Fibroblast of upper back skin (primary cell): ENCODE measurements at places on chromosomes 16 and 17.

DNA sequence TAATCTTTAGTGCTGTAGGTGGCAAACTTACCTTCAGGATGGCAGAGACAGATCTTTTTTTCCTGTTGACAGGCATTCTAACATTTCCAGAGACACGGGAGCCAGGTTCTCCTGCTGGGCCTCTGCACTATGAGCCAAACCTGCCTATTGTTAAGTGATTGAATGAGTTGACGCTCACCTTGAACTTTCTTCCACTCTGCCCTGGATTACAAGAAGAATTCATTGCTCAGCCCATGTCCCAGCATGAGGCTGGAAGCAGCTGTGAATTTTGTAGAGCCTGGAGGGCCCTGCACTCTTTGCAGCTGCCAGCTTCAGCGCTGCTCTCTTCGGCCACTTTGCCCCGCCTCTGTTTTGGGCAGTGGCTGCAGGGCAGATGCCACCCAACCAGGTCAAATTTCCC, 9.4 kb upstream of the SLC7A5 start:
- DNase-seq = no peak

GRCh38 chr17:48486557-48486956, 44.3 kb downstream of the HOXB1 start:
- DNase-seq = peak; percentile 99

- DNase-seq = peak; percentile 31
Observed at GRCh38 chr17:80101946-80102663, 724 bp downstream of the GAA start.

DNA sequence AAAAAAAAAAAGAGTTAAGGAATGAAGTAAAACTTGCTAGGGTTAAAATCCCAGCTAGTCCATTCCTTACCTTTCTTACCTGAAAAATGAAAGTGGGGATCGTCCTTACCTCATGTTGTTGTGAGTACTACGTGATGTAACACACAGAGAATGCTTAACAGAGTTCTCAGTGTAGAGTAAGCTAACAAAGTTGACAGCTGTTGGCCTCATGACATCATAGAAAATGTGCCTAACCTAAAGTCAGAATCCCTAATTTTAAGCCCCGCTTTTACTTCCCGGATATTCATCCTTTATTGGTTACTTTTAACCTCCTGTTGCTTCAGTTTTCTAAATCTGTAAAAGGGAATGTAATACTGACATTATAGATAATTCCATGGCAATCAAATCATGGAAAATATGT, 505.8 kb upstream of the HSBP1 start:
- DNase-seq = peak; percentile 16

GRCh38 chr17:8447799-8448198, 12.1 kb downstream of the NDEL1 start:
- DNase-seq = no peak

- DNase-seq = no peak
Observed at GRCh38 chr17:60128171-60128859, 21.5 kb upstream of the CA4 start.

- peak; percentile 80 for DNase-seq
Observed at GRCh38 chr16:31876951-31877828, 3.6 kb downstream of the ZNF267 start.

GRCh38 chr17:65902831-65903522, 289.0 kb downstream of the CEP112 start:
- no peak for DNase-seq

DNA sequence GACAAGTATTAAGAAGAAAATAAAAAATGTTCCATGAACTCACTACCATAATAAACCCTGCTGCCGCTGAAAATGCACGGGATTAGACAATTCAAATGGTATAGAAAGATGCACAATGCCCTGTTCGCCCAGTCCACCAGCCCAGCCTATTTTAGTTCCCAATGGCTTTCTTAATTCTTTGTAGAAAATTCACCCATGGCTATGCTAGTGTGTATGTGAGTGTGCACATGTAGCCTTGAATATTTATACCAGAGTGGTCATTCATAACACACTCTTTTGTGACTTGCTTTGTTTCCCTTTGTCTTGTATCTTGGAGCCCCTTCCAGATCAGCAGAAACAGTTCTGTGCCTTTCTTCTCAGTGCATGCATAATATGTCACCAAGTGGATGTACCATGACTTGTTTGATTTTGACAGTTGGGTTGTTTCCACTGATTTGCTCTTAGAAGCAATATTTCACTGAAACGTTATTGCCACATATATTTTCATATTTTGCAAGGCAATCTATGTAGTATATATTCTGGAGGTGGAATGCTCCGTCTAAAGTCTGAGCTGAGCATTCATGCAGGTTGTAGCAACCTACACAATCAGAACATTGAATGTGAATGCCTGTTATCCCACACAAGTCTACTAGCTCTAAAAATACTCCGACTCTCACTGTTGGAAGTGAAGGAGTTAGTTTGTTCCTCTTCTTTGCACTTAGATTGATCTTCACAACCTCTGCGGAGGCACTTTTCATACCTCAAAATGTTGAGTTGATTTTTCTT, 383.0 kb upstream of the EEF2KMT start:
- no peak for DNase-seq

- DNase-seq = no peak
Observed at GRCh38 chr17:55702150-55702549, 20.5 kb downstream of the TMEM100 start.

DNA sequence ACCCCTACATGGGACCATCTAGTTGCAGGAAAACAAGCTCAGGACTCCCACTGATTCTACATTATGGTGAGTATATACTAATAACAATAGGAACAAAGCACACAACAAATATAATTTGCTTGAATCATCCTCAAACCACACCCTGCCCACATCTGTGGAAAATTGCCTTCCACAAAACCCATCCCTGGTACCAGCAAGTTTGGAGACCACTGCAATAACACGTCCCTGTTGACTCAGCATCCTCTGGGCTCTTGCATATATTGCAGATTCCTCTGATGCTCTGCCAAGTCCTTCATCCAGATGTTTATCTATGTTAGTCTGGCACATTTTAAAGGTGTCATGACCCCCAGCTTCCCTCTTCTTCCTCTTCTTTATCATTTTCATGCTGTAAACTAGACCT, 138.4 kb downstream of the PCTP start:
- DNase-seq = no peak

DNA sequence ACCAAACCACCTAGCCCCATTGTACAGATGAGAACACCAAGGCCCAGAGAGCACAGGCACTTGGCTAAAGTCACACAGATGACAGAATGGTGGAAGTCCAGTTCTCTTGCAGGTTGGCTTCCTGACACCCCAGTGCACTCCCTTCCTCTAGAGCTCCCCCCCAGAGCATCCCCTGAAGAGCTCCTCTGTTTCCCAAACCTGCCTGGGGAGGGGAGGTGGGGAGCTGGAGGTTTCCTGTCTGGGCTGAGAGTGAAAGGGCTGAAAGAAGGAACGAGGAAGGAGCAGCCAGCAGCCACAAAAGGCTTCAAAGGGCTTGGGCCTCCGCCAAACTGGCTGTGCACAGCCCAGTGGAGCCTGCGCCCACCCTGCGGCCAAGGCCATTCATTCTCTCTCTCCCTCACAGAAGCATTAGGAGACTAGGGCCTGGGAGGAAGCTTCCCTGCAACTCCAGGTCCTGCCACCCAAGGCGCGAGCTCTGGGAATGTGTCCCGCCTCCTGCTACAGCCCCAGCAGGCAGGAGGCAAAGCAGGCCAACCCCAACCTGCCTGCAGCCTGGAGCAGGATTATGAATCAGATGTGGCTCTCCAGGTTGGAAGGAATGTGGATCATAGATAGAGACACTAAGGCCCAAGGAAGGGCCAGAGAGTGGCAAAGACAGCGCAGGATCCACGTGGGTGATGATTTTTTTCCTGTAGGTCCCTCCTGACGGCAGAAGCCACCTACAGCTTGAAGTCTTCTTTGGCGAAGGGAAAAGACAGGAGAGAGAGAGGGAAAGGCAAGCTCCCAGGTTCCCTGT, 913 bp downstream of the SLC13A5 start:
- peak; percentile 69 for DNase-seq

- no peak for DNase-seq
Observed at GRCh38 chr17:18185832-18186626, 2.4 kb downstream of the ALKBH5 start.

GRCh38 chr17:6090253-6090652, 20.1 kb downstream of the WSCD1 start:
- DNase-seq = no peak

GRCh38 chr16:4746215-4746614, 11.9 kb downstream of the DNAAF8 start:
- DNase-seq = no peak

- DNase-seq = no peak
Observed at GRCh38 chr16:86335266-86336172, 174.8 kb upstream of the FOXF1 start.

- DNase-seq = no peak
Observed at GRCh38 chr16:23692190-23692837, 13.6 kb downstream of the PLK1 start.

- no peak for DNase-seq
Observed at GRCh38 chr17:3609689-3610088, 478 bp upstream of the TRPV1 start.

- no peak for DNase-seq
Observed at GRCh38 chr17:30323262-30323894, 10.5 kb downstream of the TMIGD1 start.

DNA sequence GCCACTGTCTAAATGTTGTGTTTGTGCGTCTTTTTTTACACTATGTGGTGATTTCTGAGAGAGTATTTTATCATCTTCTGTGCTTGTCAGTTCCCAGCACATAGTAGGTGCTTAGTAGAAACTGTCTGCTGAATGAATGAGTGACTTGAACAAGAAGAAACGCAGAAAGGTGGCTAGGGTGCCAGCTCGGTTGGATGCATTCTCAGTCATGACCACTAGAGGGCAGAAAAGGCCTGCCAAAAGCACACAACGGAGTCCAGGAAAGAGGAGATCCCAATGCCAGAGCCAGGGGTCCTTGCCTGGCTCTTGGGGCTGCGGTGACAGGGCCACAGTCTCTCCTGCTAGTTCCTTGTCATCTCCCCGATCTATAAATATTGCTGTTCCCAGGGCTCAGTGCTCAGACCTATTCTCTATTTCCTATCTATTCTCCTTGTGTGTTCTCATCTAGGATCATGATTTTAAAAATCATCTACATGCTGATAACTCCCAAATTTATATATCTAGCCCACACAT, 57.3 kb upstream of the CCL1 start:
- DNase-seq = peak; percentile 50

GRCh38 chr17:32673964-32674363, 187.2 kb downstream of the CDK5R1 start:
- DNase-seq = no peak

GRCh38 chr16:85064186-85064585, 36.6 kb downstream of the KIAA0513 start:
- no peak for DNase-seq

- peak; percentile 81 for DNase-seq
Observed at GRCh38 chr16:75593825-75594820, 27.9 kb downstream of the GABARAPL2 start.

DNA sequence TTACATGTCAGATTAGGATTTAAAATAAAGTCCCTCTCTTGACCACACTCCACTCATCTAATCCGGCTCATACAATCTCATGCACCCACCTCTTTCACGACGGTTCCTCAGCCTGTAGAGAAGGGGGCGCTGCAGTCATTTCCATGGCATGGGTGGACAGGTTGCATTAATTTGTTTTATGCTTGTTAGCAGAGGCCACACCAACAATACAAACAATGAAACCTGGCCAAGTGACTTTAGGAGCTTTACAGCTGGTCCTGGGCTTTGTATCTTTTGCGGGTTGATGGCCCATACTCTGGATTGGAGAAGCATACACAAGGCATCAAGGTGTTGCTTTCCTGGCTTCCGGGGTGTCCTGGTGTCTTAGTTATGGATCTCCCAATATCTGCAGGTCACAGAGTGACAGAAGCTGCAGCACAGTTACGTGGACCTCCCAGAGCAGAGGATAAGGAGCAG, 9.7 kb upstream of the SNF8 start:
- DNase-seq = peak; percentile 60

DNA sequence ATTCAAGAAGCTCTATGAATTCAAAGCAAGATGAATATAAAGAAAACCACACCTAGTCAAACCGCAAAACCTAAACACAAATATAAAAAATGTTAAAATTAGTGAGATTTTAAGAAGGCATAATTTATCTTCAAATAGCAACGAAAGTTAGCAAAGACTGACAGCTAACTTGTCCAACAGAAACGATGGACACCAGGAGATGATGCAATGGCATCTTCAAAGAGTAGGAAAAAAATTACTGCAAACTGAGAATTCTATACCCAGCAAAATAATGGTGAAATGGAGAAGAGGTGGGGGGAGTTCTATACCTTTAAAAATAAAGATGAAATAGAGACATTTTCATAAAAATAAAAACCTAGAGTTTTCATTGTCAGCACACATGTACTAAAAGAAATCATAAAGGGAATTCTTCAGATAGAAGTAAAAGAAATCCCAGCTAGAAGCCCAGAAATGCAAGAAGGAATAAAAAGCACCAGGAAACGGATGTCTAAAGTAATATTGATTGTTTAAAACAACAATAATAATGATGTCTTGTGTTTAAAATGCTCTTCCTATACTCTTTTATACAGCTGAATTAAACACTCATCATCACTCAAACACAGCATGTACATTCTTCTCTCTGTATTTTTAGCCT, 24.6 kb upstream of the TANC2 start:
- no peak for DNase-seq

- DNase-seq = no peak
Observed at GRCh38 chr17:76940738-76941350, 72.6 kb downstream of the MGAT5B start.

DNA sequence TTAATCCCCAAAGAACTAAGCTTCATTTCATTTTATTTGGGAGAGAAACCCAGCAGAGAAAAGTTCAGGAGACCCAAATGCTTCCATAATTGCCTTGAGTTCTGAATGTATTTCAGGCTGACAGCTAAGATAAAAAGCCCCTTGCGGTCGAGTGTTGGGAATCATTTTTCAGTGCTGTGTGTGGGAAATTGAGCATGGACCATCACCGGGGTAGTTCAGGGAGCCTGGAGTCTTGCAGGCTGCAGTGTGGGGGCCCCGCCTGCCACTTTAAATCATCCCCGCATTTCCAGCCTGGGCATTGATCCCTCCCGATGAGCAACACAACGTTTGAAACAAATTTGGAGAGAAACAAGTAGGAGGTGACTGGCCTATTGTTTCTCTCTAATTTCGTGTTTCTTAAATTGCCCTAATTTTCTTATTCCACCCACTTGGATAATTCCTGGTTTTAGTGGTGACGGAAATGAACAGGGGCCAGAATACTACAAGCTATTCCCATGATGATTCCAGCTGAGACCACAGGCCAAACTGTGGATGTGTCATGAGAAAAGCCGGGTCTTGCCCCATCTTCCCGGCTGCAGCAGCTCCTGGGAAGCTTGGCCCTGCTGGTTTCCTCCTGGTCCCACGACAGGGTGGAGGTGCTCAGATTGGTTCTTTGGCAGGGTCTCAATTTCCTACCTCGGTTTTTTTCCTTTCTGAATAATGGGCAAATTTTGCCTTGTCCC, 75.1 kb downstream of the FOXL1 start:
- peak; percentile 72 for DNase-seq

DNA sequence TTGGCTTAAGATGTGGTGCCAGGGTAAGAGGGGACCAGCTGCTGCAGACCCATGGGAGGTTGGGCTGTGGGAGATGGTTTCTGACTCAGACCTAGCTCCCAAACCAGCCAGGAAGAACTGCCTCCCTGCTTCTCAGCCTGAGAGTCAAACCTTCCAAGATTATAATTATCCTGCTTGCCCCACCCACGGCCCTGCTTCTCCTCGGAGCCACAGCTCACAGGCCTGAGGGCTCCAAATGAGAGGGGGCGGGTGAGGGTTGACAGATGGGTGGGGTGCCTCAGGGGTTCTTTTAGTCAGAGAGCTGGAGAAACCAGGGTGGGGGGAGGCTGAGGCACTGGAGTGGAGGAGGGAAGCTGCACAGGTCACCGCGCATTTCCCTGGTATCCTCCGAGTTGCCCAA, 28.7 kb upstream of the GRIN2A start:
- no peak for DNase-seq
